Activated CD4-positive, alpha-beta T cell treated with anti-CD3 and anti-CD28 coated beads, Interleukin-2, amount 50 U/mL, for 16 hours (primary cell): ENCODE measurements at places on chromosomes 12 and 14.

DNA sequence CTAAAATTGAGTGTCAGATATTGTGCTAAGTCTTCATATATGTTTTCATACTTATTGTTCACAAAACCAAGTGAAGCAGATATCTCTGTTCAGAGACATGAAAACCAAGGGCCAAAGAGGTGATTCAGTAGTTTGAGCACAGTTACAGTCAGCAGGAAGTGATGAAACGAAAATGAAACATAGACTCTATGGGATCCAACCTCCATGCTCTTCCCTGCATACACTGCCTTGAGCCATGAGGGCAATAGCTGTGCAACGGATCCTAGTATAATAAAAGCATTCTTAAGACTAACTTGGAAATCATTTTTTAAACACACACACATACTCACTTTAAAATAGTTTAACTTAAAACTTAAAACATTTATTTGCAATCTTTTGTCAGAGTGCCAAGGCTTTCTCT lies 27.9 kb downstream of the ESR2 start:
- DNase-seq, result peak; percentile 25

- no peak for DNase-seq
Observed at GRCh38 chr12:2970744-2971143, 11.5 kb downstream of the TEAD4 start.

DNA sequence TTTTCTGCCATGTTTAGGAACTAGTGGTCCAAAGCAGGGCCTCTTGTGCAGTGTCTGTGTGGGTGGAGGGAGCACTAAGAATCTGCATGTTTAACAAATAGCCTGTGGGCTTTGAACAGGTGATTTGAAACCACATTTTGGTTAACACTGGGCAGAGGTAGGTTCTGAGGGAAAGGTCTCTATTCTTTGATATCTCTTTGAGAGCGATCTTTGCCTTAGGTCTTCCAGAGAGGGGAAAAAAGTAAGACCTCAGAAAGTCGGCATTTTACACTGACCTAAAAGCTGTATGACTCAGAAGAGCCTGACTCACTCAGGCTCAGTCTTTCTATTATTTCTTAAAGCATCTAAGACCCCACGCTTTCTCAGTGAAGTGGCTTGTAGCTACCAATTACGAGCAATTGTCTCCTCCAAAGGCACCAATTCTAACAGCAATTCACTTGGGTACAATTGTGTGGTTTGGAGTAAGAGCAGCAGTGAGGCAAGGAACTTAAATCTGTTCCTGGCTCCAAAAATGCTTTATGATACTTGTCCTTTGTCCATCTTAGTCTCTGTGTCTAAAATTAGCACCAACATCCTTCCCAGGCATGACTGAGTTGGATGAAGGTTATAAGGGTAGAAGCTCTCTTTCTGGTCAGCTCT lies 8.8 kb downstream of the EIF2B2 start:
- DNase-seq, result peak; percentile 29

DNA sequence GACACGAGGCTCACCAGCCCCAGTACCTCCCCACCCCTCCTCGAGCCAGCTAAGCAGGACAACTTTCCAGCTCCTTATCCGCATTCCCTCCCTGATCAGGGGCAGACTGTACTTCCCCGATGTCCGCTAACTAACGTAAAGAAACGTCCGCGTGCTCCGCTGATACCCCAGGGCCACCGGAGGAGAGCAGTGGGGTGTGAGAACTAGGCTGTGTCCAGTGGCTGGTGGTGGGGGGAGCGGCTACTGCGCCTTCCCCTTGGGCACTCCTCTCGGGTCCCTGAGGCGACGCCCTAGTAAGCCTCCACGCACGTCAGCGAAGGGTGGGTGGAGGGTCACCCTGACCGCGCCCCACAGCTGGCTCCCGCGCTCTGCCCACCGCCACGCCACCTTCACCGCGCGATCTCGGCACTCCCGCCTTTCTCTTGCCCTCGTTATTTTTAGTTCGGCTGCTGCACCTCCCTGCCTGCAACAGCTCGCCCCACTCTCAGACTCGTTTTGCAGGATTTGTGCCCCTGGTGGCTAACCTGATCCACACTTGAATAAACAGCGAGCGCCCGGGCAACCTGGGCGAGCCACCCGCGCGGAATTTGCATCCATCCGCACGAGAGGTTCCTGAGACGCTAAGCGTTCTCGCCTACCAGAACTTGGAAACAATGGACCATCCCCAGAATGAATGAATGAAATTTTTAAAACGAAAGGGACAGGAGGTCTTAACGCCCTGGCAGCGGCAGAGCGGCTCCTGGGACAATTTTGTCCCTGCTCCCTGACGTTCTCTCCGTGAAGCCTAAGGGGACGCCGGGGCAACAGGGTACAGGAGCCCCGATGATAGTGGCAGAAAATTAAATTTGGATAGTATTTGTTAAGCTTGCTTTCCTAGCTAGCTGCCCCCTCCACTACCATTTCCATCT lies 6.9 kb upstream of the BMP4 start:
- no peak for DNase-seq

DNA sequence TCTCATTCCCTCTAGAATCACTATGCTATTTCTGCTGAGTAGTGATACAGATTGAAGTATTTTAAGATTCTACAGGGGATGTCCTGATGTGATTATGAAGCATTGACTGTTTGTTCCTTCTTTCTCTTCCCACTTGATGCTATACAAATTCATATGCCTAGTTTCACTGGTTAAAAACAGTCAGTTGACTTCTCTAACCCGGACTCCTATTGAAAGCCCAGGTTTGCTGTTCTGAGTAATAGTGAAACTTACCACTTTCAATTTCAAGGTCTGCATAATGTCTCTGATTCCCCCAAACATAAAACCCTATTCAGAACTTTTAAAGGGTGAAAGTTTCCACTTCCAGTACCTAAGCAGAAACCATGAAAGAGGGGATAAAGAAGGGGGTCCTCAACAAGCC lies 117.7 kb upstream of the RPL10L start:
- DNase-seq, result peak; percentile 60

- no peak for DNase-seq
Observed at GRCh38 chr12:124404162-124404784, 109.4 kb downstream of the RFLNA start.

- DNase-seq, result no peak
Observed at GRCh38 chr14:69711881-69712560, 54.9 kb upstream of the SRSF5 start.

- no peak for DNase-seq
Observed at GRCh38 chr14:76298896-76299295, 77.0 kb upstream of the ESRRB start.

GRCh38 chr12:27796128-27796527 lies 16.1 kb upstream of the MANSC4 start:
- no peak for DNase-seq

GRCh38 chr12:26734510-26735248 lies 98.3 kb downstream of the ITPR2 start:
- DNase-seq, result no peak

DNA sequence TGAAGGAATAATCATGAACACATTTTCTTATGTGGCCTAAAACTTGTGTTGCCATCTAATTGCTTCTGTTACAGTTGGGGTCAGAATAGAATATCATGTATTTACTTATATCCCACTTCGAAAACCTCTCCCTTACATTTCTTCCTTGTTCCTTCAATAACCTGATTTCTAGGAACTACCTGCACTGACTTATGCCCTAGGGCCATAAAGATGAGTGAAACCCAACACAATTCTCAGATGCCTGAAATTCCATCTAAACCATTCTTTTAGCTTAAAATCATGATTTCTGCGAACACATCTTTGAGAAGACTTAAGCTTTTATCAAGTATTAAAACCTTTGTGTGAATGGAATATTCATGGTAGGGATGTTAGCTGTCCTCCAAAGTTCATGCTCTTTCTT lies 142.7 kb downstream of the SNAPC1 start:
- DNase-seq, result no peak

DNA sequence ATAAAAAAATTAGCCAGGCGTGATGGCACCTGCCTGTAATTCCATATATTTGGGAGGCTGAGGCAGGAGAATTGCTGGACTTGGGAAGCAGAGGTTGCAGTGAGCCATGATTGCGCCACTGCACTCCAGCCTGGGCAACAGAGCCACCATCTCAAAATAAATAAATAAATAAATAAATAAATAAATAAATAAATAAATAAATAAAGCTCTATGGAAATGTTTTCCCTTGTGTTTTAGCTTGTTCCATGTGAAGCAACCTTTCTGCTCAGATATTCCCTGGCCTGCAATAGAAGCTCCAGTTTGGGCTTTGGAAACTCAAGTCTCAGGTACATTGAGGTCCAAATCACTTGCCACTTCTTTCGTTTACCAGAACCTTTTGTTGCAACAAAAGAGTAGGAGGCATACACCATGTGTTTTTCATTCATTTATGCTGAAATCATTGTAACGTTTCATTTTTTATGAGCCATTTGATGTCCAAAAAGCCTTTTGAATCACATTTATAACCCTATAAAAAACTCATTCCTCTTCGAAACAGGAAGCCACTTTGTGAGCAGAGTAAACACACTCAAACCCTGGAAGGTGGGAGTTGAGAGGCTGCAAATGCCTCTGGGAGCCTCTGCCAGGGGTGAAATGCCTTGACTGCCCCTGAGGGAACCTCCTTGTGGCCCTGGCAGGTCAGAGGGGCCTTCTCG lies 376.6 kb upstream of the TBX3 start:
- DNase-seq, result no peak
